ENCODE measurements at places on chromosomes 4 and X.

DNA sequence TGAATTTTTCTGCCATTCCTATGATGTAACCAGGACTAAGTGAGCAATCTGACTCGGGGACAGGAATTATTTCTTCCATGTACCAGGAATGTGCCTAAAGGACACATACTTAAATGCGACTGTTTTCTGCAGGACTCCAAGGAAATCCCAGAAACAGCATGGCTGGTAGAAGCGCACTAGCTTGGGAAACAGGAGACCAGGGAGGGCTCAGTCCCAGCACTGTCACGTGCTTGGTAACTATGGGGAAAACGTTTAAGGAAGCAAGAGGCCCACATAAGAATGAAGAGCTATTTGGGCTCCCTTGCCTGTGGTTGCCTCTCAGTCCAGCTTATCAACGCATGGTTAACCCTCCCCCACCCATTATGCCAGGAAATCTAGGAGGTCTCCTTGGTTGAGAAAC lies 19.6 kb downstream of the MPP1 start:
- no peak for DNase-seq

DNA sequence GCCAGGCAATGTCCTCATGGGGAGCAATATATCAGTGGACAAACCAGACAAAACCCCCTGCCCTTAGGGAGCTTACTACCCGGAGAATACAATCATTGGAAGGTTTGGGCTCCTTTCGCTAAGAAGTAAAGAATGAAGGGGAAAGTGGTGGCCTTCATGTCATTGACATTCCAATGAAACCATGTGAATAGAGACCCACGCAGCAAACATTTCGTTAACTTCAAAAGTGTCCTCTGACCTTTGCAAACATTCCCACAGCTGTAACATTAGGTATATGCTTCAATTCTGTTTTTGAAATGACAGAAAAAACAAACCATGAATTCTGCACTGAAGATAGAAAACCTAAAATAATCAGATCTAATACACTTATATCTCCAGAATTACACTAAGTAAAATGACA lies 7.0 kb downstream of the ATP8A1 start:
- DNase-seq = no peak

DNA sequence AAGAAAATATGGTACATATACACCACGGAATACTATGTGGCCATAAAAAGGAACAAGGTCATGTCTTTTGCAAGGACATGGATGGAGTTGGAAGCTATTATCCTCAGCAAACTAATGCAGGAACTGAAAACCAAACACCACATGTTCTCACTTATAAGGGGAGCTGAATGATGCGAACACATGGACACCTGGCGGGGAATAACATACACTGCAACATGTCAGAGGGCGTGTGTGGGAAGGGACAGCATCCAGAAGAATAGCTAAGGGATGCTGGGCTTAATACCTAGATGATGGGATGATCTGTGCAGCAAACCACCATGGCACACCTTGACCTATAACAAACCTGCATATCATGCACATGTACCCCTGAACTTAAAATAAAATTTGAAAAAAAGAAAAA lies 19.5 kb upstream of the CNKSR2 start:
- DNase-seq = no peak

DNA sequence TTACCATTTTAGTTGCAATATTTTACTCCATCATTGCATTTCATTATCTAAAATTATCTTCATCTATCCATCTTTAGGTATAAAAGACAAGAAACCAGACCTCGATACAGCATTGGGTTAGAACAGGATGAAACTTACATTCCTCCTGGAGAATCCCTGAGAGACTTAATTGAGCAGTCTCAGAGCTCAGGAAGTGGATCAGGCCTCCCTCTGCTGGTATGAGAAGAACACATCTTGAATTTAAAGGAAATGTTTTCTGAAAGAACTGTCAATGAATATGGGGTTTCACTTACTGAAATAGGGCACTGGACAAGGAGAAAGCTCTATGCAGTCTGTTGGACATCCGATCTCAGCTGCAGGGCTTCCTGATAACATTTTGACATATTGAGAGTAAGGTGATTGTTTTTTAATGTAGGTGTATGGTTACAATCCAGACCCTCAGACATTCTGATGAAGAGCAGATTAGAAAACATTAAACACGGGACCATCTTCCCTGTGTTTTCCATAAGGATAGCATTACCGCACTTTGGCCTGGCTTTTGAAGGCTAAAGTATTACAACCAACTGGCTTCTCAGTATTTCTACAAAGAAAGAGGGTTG lies 367.2 kb downstream of the BMPR1B start:
- peak; percentile 76 for DNase-seq

DNA sequence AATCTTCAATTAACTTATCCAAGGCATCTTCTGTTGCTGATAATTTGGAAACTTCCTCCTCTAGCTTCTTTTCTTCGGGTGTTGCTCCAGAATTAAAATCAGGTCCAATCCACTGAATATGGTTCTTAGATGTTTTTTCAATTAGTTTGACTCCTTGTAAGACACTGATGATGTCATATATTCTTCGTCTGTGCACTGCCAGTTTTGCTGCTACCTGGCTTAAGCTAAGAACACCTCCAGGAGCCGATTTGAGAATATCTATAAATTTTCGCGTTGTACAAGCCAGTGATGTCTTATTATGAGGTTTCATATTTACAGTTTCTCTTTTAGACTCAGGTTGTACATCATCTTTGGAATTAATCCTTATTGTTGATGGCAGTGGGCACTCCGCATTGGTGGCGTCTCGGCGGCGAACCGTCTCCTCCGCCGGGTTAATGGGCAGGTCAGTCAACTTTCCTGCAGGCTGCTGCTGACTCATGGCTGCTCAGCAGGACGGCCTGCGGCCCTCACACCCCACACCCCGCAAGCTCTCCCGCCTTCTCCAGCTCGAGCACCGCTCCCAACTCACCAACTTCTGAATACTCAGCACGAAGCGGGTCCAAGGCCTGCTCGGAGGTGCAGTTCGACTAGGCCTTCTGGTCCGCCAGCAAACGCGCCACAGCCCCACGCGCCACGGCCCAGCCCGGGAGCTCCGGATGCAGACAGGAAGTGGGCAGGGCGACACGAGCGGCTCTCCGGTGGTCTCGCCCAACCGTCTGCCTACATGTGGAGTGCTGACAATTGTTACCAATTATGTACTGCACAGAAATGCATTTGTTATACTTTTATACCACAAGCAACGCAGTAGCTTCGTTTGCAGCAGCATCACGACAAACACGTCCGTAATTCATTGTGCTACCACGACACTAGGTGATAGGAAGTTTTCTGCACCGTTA lies 49.2 kb upstream of the FHL1 start:
- DNase-seq = no peak

- peak; percentile 32 for DNase-seq
Observed at GRCh38 chrX:15946783-15947580, 92.4 kb upstream of the AP1S2 start.

DNA sequence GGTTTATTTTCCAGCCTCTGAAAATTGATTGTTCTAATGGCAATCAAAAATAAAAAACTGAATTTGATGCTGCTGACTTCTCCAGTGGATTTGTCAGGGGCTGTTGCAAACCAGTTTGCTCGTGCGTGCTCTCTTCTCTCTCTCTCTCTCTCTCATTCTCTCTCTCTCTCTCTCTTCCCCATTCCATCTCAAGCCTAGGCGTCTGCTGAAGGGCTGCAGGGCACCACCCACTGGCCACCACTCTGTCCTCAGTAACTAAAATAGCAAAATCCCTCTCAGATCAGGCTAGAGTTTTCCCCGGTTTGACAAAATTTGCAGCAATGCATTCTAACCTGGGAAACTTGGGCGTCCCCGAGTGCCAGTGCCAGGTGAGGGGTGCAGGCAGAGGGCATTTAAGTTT lies 19.4 kb downstream of the NKX6-1 start:
- peak; percentile 54 for DNase-seq

- no peak for DNase-seq
Observed at GRCh38 chr4:1376391-1376840, 29.4 kb downstream of the UVSSA start.

All from eye (tissue), 1 donor.